ENCODE measurements at places on chromosomes 11 and 22.

DNA sequence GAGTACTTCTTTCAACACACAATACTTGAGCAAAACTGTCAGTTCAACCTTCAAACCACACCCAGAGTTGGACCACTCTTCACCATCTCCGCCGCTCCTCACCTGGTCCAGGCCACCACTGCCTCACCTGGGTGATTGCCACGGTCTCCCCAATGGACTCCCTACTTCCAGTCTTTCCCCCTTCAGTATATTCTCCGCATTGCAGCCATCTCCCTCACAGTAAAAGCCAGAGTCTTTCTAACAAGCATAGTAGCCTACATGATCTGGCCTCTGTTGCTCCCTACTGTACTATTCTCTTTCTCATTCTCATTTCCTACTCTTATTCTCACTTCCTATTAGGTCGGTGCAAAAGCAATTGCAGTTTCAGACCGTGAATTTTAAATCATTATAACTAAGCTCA is 28.5 kb downstream of the AASDHPPT start:
- no peak for DNase-seq

DNA sequence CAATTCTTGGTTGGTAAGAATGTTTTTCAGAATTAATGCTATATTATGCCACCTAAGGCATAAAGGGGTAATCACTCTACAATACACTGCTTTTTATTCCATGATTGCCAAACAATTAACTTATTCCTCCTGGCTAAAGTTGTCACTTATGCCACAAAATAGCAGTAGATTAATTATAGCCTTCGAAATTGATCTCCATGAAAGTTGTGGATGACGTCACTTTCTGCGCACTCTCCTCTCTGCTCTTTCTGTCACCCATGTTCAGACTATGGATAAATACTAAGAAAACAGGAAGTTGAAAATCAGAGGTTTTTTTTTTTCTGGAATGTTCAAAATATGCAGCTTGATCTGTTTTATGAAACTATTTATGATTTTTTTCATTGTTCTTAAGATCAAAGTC is 790.1 kb upstream of the CNTN5 start:
- DNase-seq, result no peak

DNA sequence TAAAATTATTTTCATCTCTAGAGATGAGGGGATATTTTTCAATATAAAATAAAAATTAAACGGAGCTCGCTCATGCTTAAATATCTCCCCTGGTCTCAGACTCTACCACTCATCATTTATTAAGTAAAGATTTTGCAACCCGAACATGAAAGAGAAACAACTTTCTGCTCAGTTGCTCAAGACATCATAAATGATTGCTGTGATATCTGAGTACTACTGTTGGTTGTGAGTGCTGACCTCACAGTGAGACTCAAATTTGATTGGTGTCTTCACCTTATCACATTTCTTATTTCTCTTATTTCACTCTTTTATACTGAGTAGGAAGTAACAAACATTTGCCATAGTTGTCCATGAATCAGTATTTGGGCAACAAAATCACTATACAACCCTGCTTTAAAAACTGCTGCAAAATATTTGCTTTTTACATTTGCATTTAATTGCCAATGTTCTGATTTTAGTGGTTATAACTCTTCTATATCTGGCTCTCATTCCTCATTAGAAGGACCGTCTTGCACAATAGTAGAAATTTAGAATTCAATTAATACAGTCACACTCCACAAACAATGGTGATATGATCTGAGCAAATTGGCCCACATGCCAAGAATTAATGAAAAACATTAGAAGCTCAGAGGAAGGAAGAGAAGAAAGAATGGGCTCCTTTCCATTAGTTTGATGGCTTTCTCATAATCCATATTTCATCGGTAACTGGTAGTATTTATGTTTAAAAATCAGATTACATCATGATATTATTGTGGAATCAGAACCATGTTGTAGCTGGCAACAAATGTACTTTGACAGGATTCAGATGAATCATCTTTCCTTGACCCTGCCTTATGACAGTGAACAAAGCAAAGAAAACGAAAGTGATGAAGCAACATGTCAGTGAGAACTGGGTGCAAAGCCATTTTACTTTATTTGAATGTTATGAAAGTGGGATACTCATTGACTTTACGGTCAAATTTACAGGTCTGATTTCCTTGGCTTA is 973.6 kb upstream of the TENM4 start:
- no peak for DNase-seq

DNA sequence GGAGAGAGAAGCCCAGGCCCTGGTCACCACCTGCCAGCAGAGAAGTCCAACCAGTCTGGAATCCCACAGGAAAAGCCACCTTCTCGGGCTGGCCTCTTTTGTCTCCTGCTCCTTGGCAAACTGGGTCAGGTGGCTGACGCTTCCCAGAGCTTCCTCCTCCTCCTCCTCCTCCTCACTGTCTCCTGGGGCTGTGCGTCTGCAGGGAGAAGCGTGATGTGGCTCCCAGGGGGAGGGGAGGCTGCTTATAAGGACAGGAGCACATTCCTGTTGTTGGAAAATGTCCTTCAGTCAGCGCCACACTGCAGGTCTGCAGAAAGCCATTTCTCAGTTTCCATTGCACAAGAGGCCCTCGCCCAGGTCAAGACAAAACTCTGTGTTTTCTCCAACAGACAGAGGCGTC is 1316.5 kb downstream of the BRD1 start:
- DNase-seq, result no peak

GRCh38 chr11:57942808-57943207 is 80.9 kb upstream of the OR9Q1 start:
- DNase-seq, result no peak

Data from activated CD4-positive, alpha-beta T cell treated with anti-CD3 and anti-CD28 coated beads, Interleukin-2, Interleukin-4, amounts not matched to agents 100 ng/mL and 50 ng/mL, durations not matched to agents 16 hours and 8 hours (primary cell).